ENCODE measurements at places on chromosomes 4 and X.

- DNase-seq = no peak
These were observed 199.7 kb downstream of the CEP135 start for GRCh38 chr4:56148428-56148827.

DNA sequence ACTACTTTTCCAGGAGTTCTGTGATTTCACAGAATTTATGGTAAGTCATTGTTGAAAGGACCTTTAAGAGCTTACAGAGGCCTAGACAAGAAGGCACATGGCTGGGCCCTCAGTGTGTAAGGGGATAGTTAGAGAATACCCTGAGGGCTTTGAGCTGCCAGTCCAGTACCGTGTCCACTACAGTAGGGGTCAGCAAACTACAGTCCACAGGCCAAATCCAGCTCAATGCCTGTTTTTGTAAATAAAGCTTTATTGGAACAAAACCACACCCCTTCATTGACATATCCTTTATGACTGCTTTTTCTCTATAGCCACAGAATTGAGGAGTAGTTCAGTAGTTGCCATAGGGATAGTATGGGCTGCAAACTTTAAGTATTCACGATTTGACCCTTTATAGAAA is 176.2 kb downstream of the MID1 start:
- no peak for DNase-seq

- DNase-seq = no peak
These were observed 144.6 kb upstream of the EDNRA start for GRCh38 chr4:147336252-147336651.

DNA sequence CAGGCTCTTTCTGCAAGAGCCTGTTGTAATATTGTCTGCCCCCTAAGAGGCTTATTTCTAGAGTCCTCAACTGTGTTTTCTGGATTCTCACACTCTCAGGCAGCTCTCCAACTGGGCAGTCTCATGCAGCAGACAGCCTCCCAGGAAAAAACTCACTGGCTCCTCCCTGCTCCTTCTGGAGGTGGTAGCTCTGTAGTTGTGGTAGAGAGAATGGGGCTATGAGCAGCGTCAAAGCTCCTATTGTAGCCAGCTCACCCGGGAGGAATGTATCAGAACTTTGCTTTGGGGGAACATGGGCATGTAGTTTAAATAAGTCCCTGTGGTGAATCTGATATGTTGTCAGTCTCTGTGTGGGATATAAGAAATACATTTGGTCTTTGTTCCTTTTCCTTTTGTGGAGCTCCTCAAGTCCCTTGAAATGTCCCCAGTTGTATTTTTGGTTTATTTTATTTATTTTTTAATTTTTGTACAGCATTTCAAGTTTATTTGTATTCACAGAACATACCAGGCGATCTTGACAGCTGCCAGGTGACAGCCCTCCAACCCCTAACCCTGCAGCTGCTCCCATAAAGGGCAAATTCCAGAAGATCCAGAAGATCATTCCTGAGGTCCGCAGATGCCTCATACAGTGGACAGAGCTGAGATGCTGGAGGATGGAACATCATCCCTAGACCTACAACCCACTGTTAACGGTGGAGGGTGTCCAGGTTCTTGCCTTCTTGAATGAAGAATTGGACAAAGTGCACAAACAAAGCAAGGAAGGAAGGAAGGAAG is 45.7 kb downstream of the TRIM61 start:
- DNase-seq = no peak

GRCh38 chrX:129771266-129771995 is 8.3 kb upstream of the SASH3 start:
- DNase-seq = no peak

DNA sequence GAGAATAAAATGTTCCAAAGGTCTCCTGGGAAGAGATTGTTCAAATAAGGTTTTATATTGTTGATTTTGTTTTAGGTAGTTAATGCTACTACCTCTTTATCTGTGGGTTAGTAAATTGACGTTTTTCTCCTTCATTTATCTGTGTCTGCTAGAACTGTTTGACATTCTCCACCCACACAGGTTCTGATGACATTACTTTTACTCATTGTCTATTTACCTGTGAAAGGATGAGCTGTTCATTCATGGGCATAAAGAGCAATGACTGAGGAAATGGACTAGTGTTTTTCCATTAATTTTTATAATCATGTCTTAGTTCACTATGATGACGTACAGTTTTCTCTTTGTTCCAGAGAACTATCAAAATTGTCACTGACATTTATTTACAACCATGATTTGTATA is 75.6 kb downstream of the CPE start:
- no peak for DNase-seq

Data from stimulated activated CD8-positive, alpha-beta memory T cell treated with anti-CD3 and anti-CD28 coated beads, Interleukin-7, amount 100 ng/mL, for 1 hour (primary cell).